T-helper 2 cell treated with Interferon-gamma antibody and Interleukin-4, amounts not matched to agents 5 μg/mL and 100 μg/mL, for 36 hours (primary cell): ENCODE measurements at places on chromosomes 6 and 20.

DNA sequence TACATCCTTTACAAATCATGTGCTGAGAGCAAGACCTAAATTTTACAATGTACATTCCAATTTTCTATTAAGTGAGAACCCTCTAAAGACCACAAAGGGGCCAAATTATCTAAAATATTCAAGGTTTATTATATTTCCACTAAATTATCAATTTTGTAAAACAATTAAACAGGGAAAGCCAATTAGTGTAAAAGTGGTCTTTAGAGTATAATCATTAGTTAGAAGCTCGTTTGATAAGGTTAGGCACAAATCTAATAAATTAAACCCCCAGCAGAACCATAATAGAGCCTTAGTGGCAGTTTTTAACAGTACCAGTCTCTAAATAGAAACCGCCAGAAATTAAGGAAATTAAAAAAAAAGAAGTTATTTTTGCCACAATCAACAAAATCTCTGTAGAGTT lies 249.1 kb upstream of the MANEA start:
- H3K27me3 ChIP-seq: no peaks in the 10 kb centered on the region
- H3K27ac ChIP-seq: no peak overlapping the region
- no peak overlapping the region for H3K4me3 ChIP-seq
- no peaks in the 10 kb centered on the region for H3K4me1 ChIP-seq
- H3K36me3 ChIP-seq: no peaks in the 10 kb centered on the region

DNA sequence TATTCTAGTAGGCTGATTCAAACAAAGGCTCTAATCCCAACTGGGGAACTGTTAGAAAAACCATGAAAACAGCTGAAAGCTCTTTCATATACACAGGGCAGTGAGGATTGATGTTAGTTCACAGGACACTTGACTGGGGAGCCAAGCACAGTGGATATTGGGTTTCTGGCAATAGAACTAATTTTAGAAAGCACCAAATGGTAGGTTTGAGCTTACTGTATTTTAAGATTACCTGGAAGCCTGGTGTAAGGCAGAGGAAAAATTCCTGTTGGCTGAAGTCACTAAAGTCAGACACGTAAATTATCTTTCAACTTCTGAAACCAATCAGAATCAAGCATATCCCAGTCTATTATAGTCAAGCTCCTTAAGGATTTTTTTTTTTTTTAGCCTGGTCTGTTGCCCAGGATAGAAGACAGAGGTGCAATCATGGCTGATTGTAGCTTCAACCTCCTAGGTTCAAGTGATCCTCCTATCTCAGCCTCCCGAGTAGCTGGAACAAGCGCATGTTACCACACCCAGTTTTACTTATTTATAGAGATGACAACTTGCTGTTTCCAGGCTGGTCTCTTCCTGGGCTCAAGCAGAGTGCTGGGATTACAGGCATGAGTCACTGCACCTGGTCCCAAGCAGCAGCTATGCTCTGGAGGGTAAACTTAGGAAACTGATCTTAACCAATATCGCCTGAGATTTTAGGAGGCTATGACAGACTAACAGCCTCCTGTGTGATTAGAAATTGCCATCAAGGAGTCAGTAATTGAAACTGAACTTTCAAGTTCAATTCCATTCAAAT lies 32.5 kb upstream of the SYNCRIP start:
- peak overlapping the region; percentile 23 for H3K27ac ChIP-seq
- peaks cover 55% of the 10 kb centered on the region for H3K4me1 ChIP-seq
- no peak for DNase-seq
- H3K27me3 ChIP-seq: no peaks in the 10 kb centered on the region
- peak overlapping the region; percentile 99 for H3K4me3 ChIP-seq

DNA sequence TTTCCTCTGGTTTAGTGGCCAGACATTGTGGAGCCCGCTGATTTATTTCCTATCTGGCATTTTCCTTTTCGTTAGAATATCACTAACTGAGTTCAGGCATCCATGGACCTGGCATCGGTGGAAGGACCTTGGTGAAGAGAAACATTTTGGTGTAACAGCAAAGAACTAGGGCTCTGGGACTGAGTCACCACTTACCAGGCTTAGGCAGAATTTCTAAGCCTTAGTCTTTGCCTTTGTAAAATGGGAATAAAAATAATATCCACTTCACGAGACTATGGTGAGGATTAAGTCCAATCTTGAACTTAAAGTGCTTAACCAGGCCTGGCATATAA lies 42.0 kb upstream of the ENPP1 start:
- no peak for DNase-seq
- H3K4me1 ChIP-seq: no peaks in the 10 kb centered on the region
- no peak overlapping the region for H3K27ac ChIP-seq
- H3K4me3 ChIP-seq: no peak overlapping the region
- no peaks in the 10 kb centered on the region for H3K36me3 ChIP-seq
- peaks cover 37% of the 10 kb centered on the region for H3K27me3 ChIP-seq

- no peaks in the 10 kb centered on the region for H3K36me3 ChIP-seq
- peaks cover 4% of the 10 kb centered on the region for H3K4me1 ChIP-seq
- no peak overlapping the region for H3K4me3 ChIP-seq
- H3K27me3 ChIP-seq: peaks cover 11% of the 10 kb centered on the region
- DNase-seq: no peak
Measured at GRCh38 chr6:18380158-18380836, 6.9 kb upstream of the RNF144B start.

GRCh38 chr6:87397656-87398055 lies 10.1 kb upstream of the CFAP206 start:
- no peaks in the 10 kb centered on the region for H3K36me3 ChIP-seq
- H3K4me1 ChIP-seq: no peaks in the 10 kb centered on the region
- H3K4me3 ChIP-seq: no peak overlapping the region
- DNase-seq: no peak
- no peak overlapping the region for H3K27ac ChIP-seq

DNA sequence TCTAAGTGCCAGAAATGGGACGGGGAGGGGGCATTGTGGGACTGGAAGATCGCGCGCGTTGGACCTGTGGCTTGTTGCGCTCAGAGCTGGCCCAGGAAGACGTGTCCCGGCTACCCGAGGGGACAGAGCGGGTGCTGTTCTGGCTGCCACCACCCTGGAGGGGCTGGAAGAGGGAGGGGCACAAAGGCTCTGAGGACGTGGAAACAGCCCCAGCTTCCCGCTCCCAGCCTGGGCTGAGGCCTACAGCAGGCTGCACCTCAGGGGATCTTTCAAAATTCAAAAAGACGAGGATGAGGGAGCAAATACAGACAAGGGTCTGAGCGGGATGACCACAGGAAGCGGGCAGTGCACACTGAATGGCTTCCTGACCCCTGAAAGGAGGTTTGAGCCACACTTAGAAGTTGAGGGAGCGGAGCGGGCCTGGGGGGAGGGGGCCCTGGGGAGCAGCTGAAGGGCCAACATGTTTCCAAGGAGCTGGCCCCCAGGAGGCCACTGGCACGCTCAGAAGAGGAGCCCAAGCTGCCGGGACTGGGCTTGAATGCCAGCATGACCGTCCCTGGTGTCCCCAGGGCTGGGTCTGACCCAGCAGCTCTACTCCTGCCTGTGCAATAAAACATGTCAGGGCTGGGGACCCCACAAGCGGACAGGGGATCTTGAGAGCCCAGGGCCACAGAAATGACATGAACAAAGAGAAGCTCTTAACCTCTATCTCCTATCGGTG lies 1.3 kb downstream of the OXT start:
- H3K27ac ChIP-seq: peak overlapping the region; percentile 65
- H3K36me3 ChIP-seq: peaks cover 2% of the 10 kb centered on the region
- peak overlapping the region; percentile 81 for H3K4me3 ChIP-seq

GRCh38 chr6:89917216-89917615 lies 22.9 kb downstream of the GJA10 start:
- no peak overlapping the region for H3K4me3 ChIP-seq
- no peak overlapping the region for H3K27ac ChIP-seq
- peaks cover 2% of the 10 kb centered on the region for H3K4me1 ChIP-seq
- peaks cover 3% of the 10 kb centered on the region for H3K36me3 ChIP-seq

GRCh38 chr20:59004493-59004762 lies 2.6 kb downstream of the CTSZ start:
- no peak for DNase-seq
- peak overlapping the region; percentile 92 for H3K27ac ChIP-seq
- peak overlapping the region; percentile 90 for H3K4me3 ChIP-seq

DNA sequence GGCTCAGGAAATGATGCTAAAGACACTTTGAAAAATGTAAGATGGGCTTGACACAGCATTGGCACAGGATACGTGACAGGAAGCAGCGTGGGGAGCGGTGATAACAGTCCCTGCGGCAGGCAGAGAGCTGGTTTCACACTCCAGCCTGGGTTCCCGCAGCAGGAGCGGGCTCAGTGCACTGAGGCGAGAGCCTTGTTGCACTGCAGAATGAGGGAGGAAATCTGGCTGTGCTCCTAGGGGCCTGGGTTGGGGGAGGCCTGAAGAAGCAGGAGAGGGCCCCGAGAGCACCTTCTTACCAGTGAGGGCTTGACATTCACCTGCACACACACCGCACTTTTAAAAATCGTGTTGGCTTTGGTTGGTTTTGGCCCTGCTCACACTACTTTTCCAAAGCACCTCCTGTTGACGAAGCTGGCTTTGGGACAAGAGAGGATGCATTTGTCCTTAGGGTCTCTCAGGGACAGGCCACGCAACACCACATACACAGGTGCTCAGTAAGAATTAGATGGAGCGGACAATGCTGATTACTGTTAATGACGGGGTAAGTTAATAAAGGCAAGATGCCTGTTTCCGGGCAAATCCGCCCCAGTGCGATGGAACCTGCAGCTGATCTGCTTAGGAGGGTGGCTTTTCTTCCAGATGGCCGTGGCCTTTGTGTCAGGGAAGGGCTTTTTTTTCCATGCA lies 49.4 kb upstream of the ARMC2 start:
- no peaks in the 10 kb centered on the region for H3K36me3 ChIP-seq
- H3K4me3 ChIP-seq: peak overlapping the region; percentile 73

- no peak overlapping the region for H3K27ac ChIP-seq
- peaks cover 2% of the 10 kb centered on the region for H3K4me1 ChIP-seq
- peaks cover 3% of the 10 kb centered on the region for H3K27me3 ChIP-seq
- H3K4me3 ChIP-seq: no peak overlapping the region
Measured at GRCh38 chr6:15109338-15110090, 136.4 kb upstream of the JARID2 start.

DNA sequence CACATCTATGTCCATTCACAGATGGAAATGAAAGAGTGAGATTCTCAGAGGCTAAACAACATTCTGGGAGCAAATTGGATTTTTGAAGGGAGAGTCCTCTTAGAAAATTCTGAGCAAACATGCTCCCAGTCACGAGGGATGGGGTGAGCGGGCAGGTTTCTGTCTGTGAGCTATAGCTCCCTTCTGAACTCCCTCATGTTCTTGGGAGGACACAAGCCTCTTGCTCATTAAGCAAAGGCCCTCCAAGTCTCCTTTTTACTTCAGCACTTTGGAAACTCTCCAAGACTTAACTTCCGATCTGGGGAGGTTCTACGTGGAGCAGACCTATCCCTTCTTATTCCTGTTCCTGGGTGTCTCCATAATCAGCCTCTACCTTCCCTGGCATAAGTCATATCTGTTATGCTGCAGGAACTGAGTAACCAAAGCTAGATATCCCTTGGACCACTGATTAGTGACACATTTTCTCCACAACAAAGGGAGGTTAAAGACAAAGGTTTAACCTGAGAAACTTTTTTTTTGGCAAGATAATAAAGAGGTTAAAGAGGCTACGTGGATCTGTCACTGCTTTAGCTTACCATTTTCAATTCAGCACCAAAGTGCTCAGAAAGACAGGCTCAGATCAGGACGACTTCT lies 33.0 kb upstream of the SMIM29 start:
- no peak overlapping the region for H3K4me3 ChIP-seq
- no peak overlapping the region for H3K27ac ChIP-seq
- H3K27me3 ChIP-seq: no peaks in the 10 kb centered on the region
- H3K36me3 ChIP-seq: peaks cover 18% of the 10 kb centered on the region
- H3K4me1 ChIP-seq: peaks cover 9% of the 10 kb centered on the region

DNA sequence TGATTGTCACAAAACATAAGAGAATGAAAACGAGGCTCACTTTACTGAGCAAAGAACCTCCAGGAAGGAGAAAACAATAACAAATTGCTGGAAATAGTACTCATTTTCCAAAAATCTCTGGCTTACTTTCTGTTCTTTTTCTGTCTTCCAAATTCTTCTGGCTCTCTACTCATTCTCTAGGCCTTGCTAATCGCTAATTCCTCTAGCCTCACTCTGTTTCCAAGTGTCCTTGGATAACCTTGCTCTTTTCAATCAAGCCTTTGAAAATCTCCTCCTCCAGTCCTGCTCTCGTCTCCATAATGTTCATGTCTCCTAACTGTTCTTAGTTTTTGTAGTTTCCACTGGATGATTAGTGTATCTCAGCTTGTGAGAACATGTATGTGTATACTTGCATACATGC lies 96.2 kb upstream of the MAP7 start:
- no peaks in the 10 kb centered on the region for H3K27me3 ChIP-seq
- H3K4me1 ChIP-seq: peaks cover 3% of the 10 kb centered on the region
- no peak for DNase-seq
- no peak overlapping the region for H3K27ac ChIP-seq
- peaks cover 4% of the 10 kb centered on the region for H3K36me3 ChIP-seq

DNA sequence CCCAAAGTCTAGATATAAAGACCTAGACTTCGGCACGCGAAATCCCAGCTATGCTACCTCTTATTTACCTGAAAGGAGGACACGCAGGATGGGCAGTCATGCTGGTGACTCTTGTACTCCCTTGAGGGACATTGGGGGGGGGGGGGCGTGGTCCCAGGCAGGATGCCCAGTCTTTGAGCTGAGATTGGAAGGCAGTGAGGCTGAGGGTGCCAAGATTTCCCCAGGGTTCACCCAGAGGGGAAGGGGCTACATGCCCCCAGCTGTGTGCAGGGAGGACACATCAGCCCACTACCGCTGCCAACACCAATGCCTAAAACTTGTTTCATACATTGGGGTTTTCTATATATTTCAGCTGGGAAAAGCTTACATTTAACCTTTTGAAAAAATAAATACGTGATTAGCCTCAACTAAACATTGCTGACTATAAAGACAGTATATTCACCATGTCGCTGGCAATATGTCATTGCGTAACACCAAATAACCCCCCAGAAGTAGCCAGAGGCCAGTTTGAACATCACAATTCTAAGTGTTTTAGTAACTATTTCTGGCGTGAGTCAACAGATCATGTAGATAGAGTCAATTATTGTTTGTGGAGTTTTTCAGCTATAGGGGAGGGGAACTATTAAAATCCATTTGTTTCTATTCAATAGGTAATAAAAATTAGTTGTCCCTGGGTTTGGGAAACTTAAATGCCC lies 21.6 kb downstream of the MGME1 start:
- H3K4me1 ChIP-seq: peaks cover 30% of the 10 kb centered on the region
- no peak for DNase-seq
- H3K27ac ChIP-seq: no peak overlapping the region
- no peak overlapping the region for H3K4me3 ChIP-seq
- H3K36me3 ChIP-seq: peaks cover 33% of the 10 kb centered on the region

GRCh38 chr20:23150304-23151007 lies 64.3 kb upstream of the CD93 start:
- no peak overlapping the region for H3K4me3 ChIP-seq
- peaks cover 3% of the 10 kb centered on the region for H3K27me3 ChIP-seq
- DNase-seq: no peak
- peaks cover 42% of the 10 kb centered on the region for H3K4me1 ChIP-seq

GRCh38 chr6:72424476-72424875 lies 197.4 kb upstream of the KCNQ5 start:
- H3K27ac ChIP-seq: no peak overlapping the region
- DNase-seq: no peak
- H3K4me1 ChIP-seq: no peaks in the 10 kb centered on the region

GRCh38 chr20:6689339-6689973 lies 78.0 kb upstream of the BMP2 start:
- H3K27me3 ChIP-seq: no peaks in the 10 kb centered on the region
- H3K36me3 ChIP-seq: no peaks in the 10 kb centered on the region
- H3K4me3 ChIP-seq: no peak overlapping the region
- no peaks in the 10 kb centered on the region for H3K4me1 ChIP-seq

- H3K27me3 ChIP-seq: peaks cover 11% of the 10 kb centered on the region
- H3K4me1 ChIP-seq: no peaks in the 10 kb centered on the region
- H3K36me3 ChIP-seq: no peaks in the 10 kb centered on the region
- no peak for DNase-seq
Measured at GRCh38 chr20:50715694-50716093, 15.7 kb upstream of the PARD6B start.
